Ovary (tissue), 10 donors: ENCODE measurements at places on chromosomes 4 and X. TPM values are rescaled to one million over a fixed set of nuclear protein-coding genes. Genes with fewer than 3 reads are reported as not detected.

The MAGEC3 gene
- not detected for total RNA-seq

The IQCM gene
- total RNA-seq = not detected

The GAGE12H gene
- total RNA-seq = not detected

The ATP5ME gene
- 180 TPM for total RNA-seq

The EVC2 gene
- total RNA-seq = 14.2 TPM

The TCEAL7 gene
- 19.1 TPM for total RNA-seq

The BCLAF3 gene
- total RNA-seq = 8.0 TPM

The CCDC110 gene
- 2.8 TPM for total RNA-seq

The FRMPD3 gene
- 4.1 TPM for total RNA-seq

The COX7B2 gene
- total RNA-seq = not detected

The ERAS gene
- total RNA-seq = not detected

The RAB9B gene
- total RNA-seq = 3.7 TPM

The TRPC5OS gene
- not detected for total RNA-seq

The LONRF3 gene
- 5.2 TPM for total RNA-seq

The SLC10A4 gene
- total RNA-seq = 0.12 TPM

The TEX13C gene
- not detected for total RNA-seq

The ETNPPL gene
- total RNA-seq = 0.30 TPM

The SNCA gene
- total RNA-seq = 23.1 TPM

The PFKFB1 gene
- total RNA-seq = not detected

The CXCL10 gene
- total RNA-seq = 17.3 TPM

The KDR gene
- 6.6 TPM for total RNA-seq

The SSX4B gene
- total RNA-seq = not detected

The TLL1 gene
- 1.3 TPM for total RNA-seq

The MAGEA9B gene
- not detected for total RNA-seq
